ENCODE measurements at places on chromosomes 13 and 19.

- no peak for DNase-seq
Measured at GRCh38 chr13:47277774-47278173, 380.9 kb upstream of the HTR2A start.

DNA sequence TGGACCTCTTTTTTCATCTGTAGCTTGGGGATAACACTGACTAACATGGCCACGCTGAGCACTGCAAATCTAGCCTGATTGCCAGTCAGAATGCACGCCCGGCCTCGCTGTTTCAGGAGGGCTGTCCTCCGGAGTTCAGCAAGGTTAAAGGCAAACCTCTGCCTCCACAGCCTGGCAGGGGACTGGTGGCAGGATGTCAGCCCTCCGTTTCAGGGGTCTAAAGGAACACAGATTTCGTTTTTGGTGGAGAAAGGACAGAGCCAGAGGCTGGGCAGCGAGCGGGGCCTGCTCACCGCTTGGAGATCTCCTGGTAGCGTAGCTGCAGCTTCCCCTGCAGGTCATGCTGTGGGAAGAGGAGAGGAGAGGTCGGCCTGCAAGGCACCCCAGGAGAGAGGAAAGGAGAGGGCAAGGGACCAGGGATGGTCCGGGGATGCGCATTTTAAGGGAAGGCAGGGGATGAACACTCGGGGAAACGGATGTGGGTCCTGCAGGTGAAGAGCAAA, 560 bp downstream of the NDUFA7 start:
- no peak for DNase-seq

GRCh38 chr19:36986601-36987000, 70.5 kb downstream of the ZNF568 start:
- DNase-seq: no peak

DNA sequence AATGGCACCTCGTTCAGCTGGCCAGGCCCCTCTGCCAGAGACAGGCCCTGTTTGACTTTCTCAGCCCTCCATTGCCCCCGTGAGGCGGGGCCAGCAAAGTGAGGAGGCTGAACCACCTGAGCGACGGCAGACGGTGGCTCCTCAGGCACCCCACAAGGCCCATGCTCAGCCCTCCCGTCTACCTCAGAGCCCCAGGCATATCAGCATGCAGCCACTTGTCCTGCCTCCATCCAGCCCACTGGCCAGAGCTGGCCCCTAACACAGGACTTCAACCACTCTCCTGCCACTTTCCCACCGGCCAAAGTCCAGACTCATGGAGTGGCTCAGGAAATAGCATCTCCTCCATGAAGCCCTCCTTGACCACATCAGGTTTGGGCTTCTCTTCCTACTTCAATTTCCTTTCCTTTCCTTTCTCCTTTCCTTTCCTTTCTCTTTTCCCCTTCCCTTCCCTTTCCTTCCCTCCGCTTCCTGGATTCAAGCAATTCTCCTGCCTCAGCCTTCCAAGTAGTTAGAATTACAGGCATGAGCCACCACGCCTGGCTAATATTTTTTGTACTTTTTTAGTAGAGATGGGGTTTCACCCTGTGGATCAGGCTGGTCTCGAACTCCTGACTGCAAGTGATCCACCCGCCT, 9.3 kb downstream of the SLC7A10 start:
- DNase-seq: no peak

DNA sequence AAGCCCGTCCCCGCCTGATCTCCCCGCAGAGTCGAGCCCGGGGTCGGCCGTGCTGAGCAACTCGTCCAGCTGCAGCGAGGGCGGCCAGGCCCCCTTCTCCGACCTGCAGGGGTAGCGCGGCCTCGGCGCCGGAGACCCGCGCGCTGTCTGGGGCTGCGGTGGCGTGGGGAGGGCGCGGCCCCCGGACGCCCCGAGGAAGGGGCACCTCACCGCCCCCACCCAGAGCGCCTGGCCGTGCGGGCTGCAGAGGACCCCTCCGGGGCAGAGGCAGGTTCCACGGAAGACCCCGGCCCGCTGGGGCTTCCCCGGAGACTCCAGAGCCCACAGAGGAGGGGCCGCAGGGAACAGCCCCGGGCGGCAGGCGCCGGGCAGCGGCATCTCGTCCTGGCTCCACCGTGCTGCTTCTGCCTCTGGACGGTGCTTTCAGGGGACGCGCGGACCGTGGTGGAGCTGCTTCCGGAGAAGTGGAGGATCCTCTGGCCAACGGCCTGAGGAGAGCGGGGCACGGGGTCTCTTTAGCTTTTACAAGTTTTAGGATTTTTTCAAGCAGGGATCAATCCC, 8.8 kb upstream of the F7 start:
- no peak for DNase-seq

GRCh38 chr13:45374917-45375316, 33.9 kb upstream of the TPT1 start:
- no peak for DNase-seq

All from activated T-helper 9 cell treated with anti-CD3 and anti-CD28 coated beads, Interleukin-2, amount 50 U/mL, for 16 hours (primary cell).